ENCODE measurements at places on chromosomes 5 and 9.
A peak's percentile ranks its signal among the peaks of the same experiment; 100 is the strongest.

DNA sequence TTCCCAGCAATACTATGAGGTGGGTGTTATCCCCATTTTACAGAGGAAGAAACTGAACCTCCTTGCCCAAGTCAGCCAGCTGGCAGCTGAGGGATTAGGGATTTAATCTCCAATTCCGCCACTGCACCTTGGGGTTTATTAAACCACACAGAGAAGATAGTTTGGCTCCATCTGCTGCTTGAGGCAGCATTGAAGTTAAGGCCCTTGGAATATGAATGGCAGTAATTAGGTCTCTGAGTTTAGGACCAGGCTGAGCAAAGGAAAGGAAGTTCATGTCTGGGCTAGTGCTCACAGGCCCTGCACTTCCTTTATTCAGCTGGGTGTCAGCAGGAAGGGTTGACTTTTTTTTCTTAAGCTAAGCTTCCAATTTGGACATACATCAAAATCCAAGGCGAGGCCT lies 86.9 kb upstream of the GDNF start:
- DNase-seq = no peak

GRCh38 chr9:8651070-8651845 lies 851.7 kb upstream of the DMAC1 start:
- DNase-seq = peak; percentile 63

- DNase-seq = no peak
These were observed 160.6 kb downstream of the PJA2 start for GRCh38 chr5:109249126-109249525.

DNA sequence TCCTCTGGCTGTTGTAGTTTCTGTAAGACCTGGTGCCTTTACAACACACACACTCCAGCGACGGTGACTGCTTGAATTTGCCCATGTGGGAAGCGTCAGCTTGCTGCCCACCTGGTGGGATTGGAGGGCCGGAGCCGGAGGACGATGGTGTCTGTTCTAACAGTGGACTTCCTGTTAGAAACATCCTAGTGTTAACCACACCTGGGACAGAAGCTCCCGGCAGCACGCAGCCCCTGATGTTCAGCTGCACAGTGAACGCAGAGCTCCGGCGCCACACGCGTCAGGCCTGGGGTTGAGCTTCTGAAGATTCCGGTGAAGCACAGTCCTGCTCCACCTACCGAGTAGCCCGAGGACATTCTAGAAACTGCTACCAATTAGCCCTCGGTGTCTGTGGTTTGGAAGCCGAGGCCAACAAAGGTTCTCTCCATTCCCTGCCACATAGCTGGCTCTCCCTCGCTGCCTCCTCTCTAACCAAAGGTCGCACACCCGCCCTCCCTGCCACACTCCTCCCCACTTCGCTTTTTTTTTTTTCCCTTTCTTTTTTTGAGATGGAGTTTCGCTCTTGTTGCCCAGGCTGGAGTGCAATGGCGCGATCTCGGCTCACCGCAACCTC lies 14.4 kb downstream of the PMPCA start:
- no peak for DNase-seq

DNA sequence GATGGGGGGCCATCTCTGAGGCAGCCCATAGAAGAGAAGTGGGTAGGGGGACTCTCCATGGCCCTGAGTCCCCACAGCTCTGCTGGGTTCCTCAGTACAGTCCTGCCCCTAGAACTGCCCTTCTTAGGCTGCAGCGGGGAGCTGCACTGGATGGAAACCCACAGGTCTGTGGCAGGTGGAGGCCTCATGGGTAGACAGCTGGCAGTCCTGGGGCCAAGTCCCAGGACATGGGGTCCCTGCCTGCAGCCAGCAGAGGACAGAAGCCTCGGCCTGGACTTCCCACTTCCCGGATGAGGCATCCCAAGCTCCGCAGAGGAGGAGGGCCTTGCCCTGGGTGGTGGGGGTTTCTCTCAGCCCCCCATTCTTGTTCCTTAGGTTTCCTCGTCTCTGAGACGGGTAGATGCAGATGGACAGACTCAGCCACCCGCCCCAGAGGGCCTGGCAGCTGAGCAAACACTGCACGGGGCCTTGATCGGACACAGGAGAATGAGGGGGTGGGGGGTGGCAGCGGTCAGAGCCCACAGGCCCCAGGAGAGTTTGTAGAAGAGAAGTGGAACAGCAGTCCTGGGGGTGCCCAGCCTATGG lies 153.8 kb downstream of the C9orf50 start:
- no peak for DNase-seq

- DNase-seq = no peak
These were observed 42.3 kb upstream of the SMAD5 start for GRCh38 chr5:136090319-136090718.

DNA sequence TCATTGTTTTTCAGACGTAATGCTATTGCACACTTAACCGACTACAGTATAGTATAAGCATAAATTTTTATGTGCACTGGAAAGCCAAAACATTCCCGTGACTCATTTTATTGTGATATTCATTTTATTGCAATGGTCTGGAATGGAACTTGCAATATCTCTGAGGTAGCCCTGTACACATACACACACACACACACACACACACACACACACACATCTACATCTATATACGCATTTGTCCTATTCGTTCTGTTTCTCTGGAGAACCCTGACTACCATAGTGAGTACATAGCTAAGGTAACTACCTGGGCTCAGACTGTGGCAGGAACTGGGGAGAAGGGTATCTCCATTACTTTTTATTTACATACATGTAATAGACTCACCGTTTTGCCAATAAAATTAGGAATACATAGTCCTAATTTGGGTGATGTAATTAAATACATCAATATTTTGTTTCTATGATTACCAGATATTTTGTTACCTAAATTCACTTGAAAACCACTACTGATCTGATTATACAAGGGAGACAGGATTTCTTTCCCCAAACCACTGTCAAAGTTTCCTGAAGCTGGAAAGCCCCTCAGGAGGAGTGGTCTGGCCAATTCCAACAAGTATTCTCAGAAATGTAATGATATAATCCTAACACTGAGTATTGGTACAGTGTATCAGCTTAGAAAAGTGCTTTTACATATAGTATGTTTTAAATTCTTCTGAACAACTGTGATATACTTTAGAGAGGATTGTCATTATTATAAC lies 74.0 kb upstream of the PLPP1 start:
- DNase-seq = no peak

- no peak for DNase-seq
These were observed at the start of gene PCDHGB3 for GRCh38 chr5:141369994-141370848. PCDHGB3 (plus strand) TSS chr5:141370242; CDS start chr5:141370395, 153 bp downstream.

- DNase-seq = no peak
These were observed 9.9 kb upstream of the MEGF10 start for GRCh38 chr5:127280491-127281220.

- peak; percentile 44 for DNase-seq
These were observed 181.1 kb upstream of the SPEF2 start for GRCh38 chr5:35436400-35437057.

DNA sequence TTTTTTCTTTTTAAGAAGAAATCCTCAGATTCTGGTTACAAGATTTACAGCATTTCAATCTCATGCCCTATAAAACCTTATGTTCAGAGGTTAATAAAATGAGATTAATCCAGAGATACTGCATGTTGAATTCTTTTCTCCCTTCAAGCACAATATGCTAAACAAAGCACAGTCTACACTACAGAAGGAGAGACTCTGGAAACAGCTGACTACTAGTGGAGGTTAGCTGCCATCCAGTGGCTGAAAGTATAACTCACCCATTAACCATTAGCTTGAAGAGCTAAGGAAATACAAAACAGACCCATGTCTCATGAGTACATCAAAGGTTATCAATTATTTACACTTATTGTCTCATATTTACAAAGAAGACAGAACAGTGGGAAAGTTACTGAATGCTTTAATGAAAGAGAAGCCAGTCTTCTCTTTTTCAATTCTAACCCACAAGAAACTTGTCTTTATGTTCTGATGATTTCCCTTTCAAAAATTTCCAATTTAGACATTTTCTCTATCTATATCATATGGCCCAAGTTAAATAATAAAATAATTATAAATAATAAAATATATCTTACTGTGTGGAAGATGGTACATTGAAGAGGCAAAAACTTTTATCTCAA lies 12.7 kb upstream of the DNAH5 start:
- peak; percentile 88 for DNase-seq

DNA sequence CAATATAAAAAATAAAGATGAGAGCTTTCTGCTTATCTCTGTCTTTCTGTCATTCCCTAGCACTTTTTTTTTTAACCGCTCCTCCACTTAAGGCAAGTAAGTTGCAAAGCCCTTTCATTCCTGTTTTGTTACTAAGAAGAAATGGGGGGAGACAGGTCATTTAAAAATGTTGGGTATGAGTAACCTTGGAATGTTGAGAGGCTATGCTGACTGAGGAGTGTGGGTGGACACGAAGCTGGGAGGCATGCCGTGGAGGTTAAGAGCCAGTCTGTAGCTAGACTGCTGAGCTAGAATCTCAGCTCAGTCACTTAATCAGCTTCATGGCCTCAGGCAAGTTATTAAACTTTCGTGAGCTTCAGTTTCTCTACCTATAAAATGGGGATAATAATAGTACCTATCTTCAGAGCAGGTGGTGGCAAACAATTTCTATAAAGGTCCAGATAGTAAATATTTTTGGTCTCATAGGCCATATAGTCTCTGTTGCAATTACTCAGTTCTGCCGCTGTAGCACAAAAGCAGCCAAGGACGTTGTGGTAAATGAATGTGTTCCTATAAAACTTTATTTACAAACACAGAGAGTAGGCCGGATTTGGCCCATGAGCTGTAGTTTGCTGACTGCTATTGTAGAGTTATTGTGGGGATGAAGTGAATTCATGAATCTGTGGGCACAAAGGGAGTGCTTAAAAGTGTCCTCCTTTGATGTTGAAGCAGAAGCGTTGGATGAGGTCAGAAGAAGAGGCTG lies 220.0 kb downstream of the GABBR2 start:
- DNase-seq = no peak

GRCh38 chr9:121369595-121370265 lies at the start of gene STOM:
STOM (minus strand) TSS chr9:121370250; CDS start chr9:121370187, 63 bp downstream.
- no peak for DNase-seq

GRCh38 chr9:82495884-82496777 lies 507.6 kb downstream of the SPATA31D1 start:
- DNase-seq = no peak

DNA sequence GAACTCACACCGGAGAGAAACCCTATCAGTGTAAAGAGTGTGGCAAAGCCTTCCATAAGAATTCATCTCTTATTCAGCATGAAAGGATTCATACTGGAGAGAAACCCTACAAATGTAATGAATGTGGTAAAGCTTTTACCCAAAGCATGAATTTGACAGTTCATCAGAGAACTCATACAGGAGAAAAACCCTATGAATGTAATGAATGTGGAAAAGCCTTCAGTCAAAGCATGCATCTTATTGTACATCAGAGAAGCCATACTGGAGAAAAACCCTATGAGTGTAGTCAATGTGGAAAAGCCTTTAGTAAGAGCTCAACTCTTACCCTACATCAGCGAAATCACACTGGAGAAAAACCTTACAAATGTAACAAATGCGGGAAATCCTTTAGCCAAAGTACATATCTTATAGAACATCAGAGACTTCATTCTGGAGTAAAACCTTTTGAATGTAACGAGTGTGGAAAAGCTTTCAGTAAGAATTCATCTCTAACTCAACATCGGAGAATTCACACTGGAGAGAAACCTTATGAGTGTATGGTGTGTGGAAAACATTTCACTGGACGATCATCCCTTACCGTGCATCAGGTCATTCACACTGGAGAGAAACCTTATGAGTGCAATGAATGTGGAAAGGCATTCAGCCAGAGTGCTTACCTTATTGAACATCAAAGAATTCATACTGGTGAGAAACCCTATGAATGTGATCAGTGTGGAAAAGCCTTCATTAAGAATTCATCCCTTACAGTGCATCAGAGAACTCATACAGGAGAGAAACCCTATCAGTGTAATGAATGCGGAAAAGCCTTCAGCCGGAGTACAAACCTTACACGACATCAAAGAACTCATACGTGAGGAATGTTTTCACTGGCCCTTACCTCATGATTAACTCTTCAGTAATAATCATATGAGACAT lies 8.9 kb upstream of the ZNF454 start:
- DNase-seq = no peak

DNA sequence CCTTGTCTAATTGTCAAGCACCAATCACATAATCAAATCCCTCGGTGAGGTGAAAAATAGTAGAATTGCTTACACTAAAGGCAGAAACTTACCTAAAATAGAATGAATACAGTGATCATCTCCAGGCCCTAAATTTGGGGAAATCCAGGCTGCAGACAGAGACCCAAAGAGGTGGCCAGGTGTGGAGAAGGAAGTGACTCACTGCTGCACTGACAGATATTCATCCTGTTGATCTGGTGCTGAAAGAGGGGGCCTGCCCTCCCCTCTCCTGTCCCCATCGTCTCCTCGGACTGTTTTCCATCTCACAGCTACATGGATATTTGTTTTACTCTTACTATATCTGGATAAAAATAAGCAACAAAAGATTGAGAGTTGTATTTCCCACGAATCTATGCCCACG lies 15.9 kb downstream of the OR2Y1 start:
- DNase-seq = no peak

- DNase-seq = no peak
These were observed 368.5 kb downstream of the NTRK2 start for GRCh38 chr9:85038061-85038460.

GRCh38 chr5:115241881-115242642 lies 20.6 kb downstream of the PGGT1B start:
- DNase-seq = no peak

GRCh38 chr5:40578501-40579451 lies 100.9 kb upstream of the PTGER4 start:
- no peak for DNase-seq

DNA sequence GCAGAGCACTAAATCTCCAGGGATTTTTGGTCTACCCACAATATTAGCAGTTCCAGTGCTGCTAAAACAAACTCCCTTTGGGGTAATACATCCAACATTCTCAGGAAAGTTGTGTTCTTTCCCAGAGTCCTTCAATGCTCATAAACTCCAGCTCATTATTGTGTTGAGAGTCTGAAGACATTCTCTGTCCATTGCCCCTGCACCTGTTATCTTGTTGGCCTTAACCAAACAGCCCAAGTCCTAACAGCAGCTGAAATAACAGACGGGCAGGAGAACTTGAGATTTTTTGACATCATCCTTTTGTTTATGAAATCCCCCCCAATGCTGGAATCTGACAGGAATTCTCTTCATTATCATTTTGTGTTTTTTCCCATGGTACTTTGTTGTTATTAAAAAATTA lies 110.8 kb downstream of the PAPPA start:
- DNase-seq = no peak

GRCh38 chr9:128118472-128118857 lies 9.1 kb downstream of the PTGES2 start:
- DNase-seq = no peak

DNA sequence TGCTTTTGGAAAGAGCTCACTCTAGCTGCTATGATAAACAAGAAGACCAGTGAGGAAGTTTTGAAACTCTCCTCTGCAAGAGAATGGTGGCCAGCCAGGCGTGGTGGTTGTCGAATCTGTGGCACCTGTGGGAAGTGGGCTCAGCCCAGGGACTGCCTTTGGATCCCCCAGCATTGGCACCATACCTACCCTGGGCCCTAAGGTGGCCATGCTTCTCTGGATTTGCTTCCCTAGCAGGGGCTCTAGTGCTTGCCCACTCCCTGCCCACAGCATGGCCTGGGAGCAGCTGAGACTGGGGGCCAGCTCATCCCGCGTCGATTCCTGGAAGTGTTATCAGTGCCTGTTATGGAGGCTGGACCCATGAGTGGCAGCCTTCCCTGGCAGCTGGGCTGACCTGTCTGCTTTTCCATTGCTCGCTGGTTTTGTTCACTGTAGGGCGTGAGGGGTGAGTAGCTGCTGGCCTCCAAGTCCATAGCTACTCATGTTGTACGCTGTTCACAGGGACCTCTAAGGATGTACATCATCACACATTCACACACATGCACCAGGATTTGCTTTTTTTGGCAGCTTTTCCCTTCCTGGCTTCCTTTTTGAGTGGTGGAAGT lies 2.3 kb downstream of the SLC22A4 start:
- DNase-seq = no peak
